ENCODE measurements at places on chromosomes 1 and 21.

DNA sequence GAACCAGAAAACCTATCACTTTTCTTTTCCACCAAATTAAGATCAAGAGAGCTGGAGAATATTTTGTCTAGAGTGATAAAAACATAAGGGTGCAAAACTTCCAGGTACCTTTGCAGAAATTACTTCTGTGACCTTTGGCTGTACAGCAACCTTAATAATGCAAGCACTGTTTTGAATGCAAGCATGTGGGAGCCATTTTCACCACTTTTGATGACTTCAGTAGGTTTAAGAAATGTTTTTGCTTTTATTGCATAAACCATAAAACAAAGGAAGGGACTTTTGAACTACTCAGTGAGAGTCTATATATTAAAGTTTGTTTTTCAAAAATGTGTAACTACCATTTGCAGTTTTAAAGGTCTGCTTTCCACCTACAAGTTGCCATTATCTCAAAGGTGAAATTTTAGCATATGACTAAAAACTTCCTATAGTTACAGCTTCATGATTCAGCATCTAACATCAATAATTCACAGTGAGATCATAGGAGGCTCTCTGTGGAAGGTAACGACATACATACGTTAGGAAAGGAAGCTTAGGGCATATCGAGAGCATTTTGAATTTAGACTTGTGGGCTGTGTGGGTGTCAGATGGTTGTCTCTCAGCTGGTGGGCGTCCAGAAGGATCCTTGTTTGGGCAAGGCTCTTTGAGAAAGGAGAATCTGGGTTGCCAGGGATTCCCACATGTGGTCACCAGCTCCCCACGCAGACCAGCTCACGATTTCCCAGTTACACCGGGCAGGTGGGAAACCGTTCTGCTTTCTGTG lies 1.1 kb upstream of the GADD45A start:
- DNase-seq: no peak

GRCh38 chr21:45278156-45278911 lies 9.4 kb downstream of the POFUT2 start:
- DNase-seq: no peak

DNA sequence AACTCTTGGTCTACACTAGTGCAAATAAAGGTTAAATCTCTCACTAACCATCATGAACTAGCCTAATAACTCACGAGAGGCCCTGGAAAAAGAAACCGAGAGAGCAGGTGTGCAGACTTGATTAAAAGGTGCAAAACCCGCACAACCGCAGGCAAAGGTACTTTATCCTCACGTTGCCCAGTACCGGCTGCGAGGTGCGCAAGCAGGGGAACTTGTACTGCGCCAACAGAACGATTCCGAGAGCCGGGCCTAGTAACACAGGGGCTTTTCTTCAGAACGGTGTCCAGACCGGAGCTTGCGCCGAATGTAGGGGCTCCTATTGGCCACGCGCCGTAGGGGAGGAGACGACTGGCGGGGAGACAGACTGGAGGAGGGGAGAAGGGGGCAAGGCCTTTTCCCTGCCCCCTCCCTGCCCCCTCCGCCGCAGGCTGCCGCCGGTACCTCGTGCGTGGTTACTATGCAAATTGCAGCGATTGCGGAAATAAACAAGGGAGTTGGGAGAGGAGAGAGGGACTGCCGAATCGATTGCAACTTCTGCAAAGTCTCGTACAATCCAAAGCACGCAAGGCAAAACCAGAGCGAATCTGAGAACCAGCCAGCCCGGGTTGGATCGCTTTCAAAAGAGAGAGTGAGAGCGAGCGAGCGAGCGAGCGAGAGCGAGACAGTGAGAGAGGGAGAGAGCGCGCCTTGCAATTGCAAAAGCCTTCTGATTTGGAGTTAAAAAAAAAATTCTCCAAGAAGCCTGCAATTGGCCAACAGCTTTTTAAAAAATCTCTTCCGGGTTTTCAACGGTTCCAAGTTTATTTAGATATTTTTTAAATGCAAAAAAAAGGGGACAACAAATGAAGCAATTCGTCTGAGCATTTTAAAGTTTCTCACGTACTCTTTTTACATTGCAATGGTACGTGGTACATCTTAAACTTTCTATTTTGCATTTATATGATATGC lies 5.4 kb upstream of the NFIA start:
- peak; percentile 59 for DNase-seq

DNA sequence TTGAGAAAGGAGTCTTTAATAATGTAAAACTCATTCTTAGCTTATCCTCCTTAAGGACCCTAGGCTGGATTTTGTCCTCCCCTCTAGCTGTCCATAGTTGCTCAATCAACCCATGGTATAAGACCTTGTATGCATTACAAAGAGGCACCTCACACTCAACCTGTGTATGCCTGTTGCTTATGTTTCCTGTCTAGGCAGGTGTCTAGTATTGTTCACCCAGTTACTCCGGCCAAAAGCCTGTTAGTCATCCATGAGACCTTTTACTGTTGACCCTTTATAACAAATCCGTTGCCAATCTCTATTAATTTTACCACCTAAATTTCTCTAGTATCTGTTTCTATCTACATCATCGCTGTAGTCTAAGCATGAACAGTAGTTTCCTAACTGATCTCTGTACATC lies 3.7 kb downstream of the LYPLAL1 start:
- no peak for DNase-seq

- no peak for DNase-seq
These were observed 40.8 kb upstream of the TP53BP2 start for GRCh38 chr1:223886516-223886921.

DNA sequence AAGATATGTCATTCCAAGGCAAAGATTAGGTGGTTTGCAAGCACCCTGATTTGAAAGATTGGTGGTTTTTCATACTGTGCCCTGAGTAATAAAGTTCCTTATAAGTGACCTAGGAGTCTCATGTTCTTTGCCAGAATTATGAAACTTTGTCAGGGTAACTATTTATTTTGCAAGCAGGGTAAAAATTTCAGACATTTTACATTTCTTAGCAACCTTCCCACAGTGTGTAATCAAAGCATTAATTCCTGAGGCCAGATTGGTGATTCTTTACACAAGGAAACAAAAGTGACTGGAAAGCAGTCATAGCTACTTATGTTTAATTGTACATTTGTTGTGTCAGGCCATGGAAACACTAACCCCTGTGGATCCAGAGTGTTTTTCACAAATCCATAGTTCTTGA lies 998.0 kb upstream of the B3GALT2 start:
- no peak for DNase-seq

DNA sequence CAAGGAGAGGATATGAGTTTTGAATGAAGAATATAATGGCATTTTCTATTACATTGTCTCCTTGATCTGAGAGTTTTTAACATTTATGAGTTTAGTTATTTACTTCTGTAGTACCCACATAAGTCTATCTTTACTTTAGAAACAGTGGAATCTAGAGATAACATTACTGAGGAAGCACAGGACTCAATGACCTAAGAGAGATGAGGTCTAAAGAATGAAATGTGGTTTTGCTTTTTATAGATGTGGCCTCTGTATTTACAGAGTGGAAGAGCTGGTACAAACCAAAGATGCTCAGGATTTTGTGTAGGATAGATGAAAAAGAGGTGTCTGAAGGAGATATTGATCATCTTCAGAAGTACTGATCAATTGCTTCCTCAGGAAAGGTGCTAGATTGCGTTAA lies 177.3 kb downstream of the KCTD3 start:
- no peak for DNase-seq

DNA sequence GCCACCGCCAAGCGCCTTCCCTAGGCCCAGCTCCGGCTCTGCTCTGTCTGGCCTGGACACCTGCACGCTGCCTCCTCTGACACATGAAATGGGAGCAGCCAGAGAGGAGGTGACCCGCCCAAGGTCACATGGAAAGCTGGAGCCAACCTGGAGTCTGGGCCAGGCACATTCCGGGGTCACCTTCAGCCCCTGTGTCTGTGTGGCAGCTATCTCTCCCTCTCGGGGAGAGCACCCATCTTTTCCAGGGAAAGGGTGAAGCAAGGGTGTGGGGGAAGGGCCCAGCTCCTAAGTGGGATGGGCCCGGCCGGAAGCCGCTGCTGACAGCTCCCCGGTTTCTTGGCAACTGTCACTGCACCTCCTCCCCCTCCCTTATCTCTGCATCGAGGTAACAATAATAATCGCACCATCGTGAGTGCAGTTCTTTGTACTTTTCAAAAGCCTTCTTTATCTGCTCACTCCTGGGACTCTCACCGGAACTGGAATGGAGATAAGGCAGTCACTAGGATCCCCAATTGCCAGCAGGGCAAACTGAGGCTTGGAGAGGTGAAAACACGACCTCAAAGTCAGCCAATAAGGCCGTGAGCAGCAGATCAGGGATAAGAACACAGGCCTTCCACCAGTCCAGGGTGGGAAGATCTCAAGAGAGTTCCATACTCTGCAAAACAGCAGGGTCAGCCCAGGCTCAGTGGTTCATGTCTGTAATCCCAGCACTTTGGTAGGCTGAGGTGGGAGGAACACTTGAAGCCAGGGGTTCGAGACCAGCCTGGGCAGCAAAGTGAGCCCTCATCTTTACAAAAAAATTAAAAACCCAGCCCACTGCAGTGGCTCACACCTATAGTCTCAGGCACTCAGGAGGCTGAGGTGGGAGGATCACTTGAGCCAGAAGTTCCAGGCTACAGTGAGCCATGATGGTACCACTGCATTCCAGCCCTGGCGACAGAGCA lies 36.9 kb downstream of the RAP1GAP start:
- DNase-seq: no peak

DNA sequence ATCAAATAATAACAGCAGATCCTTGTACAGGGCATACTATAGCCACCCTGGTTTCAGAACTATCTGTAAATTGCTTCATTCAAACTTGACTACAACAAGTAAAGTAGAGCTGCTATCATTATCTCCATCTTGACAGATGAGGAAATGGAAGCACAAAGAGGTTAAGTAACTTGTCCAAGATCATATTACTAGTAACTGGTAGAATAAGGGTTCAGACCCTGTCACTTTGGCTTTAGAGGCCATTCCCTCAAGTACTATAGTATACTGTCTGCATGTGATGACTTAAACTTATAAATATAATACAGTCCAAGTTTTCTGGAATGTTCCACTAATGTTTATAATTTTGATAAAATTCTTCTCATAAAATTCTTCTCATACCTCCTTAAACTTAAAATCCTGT lies 24.8 kb downstream of the PGM1 start:
- no peak for DNase-seq
